ENCODE measurements at places on chromosomes 3 and 15.

DNA sequence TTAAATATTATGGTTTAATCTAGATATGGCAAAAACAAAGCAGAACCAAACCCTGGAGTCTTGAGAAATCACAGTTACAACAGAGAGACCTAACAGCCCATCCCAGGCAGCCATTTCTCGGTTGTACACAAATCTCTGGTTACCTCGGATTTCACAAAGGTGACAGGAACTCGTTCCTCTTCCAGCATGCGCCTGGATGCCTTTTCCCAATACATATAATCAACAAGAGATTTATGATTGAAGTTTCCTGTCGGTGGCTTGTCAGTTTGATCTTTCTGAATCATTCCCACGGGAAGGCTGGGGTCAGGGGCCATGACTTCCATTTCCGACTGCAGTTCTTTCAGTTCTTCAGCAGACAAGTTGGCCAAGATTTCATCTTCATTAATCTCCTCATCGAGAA is 445 bp downstream of the LMOD3 start:
- no peak for DNase-seq

- DNase-seq, result no peak
Observed at GRCh38 chr3:188881954-188882641, 289.7 kb upstream of the TPRG1 start.

DNA sequence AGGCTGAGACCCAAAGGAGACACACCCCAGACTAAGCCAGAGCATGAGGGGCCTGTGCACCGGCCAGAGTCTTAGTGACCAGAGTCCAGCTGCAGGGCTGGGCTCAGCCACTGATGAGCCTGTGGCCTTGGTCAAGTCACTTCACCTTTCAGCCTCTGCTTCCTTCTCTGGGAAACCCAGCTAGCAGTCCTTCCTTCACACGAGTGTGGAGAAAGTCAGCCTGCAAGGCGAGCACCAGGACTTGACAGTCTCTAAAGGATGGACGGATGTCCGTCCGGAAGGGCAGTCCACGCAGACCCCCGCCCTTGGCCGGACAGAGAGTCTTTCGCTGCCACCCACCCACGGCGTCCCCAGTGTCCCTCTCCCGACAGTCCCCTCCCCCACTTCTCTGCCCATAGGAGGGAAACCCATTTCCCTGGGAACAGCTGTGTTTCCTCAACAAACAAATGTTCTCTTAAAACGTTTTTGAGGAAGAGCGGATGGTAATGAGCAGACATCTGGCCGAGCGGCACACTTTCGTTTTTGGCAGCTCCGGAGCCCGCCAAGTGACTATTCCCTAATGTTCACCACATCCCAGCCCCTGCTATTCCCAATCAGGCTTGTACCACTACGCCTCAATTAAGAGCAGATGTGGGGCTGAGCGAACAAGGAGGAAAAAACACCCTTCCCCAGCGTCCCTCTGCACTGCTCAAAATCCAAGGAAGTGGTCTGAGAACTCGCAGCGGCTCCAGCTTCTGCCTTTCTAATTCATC is 129.1 kb upstream of the SMAD3 start:
- DNase-seq, result no peak

- DNase-seq, result no peak
Observed at GRCh38 chr3:126866175-126866759, 116.6 kb upstream of the PLXNA1 start.

GRCh38 chr15:80228959-80229610 is 22.9 kb downstream of the CTXND1 start:
- DNase-seq, result no peak

GRCh38 chr15:81516461-81516860 is 142.4 kb upstream of the TMC3 start:
- DNase-seq, result no peak

All from cortex of kidney (tissue), 1 donor.